RWPE2 (cell line): ENCODE measurements at places on chromosomes 3 and 15.

DNA sequence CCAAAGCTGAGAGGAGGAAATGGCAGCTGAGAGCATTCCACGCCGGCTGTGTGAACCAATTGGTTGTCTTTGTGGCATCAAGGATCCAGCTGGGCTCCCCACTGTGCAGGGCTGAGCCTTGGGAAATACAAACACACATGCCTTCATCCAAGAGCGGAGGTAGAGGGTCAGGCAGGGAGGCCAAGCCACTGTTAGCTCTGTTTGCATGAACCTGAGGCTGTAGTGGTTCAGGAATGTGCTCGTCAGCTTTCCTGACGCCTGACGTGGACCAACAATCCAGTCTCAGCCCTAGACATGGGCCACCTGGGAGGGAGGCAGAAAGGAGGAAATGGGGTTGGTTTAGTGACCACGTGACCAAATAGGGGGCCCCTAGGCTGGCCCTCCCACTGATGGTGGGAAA is 276.9 kb downstream of the TLE3 start:
- H3K4me3 ChIP-seq = no peak overlapping the region
- peaks cover 34% of the 10 kb centered on the region for H3K27me3 ChIP-seq
- H3K36me3 ChIP-seq = no peaks in the 10 kb centered on the region
- DNase-seq = no peak
- H3K27ac ChIP-seq = no peak overlapping the region
- H3K4me1 ChIP-seq = no peaks in the 10 kb centered on the region

DNA sequence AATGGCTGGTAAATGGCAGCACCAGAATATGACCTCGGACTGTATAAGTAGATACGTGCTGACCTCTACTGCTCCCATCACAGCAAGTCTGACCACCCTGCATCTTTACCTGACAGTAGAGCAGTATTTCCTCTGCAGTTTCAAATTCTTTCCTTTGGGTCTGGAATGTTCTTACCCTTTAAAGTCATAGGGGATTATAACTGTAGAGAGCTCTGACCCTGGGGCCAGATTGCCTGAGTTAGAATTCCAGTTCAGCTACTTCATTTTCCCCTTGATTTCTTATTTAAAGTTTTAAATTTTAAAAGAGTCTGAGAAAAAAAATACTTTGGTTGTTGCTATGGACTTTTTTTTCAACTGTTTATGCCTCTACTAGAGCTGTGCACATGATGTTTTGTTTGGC is 237.7 kb downstream of the NR1D2 start:
- H3K27ac ChIP-seq = no peak overlapping the region
- no peaks in the 10 kb centered on the region for H3K4me1 ChIP-seq
- no peak for DNase-seq
- H3K4me3 ChIP-seq = no peak overlapping the region
- H3K27me3 ChIP-seq = no peaks in the 10 kb centered on the region
- no peaks in the 10 kb centered on the region for H3K36me3 ChIP-seq

GRCh38 chr3:177833332-177833731 is 636.0 kb upstream of the TBL1XR1 start:
- no peak overlapping the region for H3K27ac ChIP-seq
- H3K36me3 ChIP-seq = no peaks in the 10 kb centered on the region
- H3K4me3 ChIP-seq = no peak overlapping the region
- H3K4me1 ChIP-seq = peaks cover 34% of the 10 kb centered on the region
- no peaks in the 10 kb centered on the region for H3K27me3 ChIP-seq

- DNase-seq = no peak
- H3K36me3 ChIP-seq = no peaks in the 10 kb centered on the region
- H3K4me1 ChIP-seq = no peaks in the 10 kb centered on the region
- no peak overlapping the region for H3K4me3 ChIP-seq
- H3K27me3 ChIP-seq = no peaks in the 10 kb centered on the region
- H3K27ac ChIP-seq = no peak overlapping the region
Observed at GRCh38 chr3:177960014-177960413, 576.2 kb upstream of the KCNMB2 start.

- H3K27ac ChIP-seq = no peak overlapping the region
- H3K4me3 ChIP-seq = no peak overlapping the region
- no peak for DNase-seq
- H3K36me3 ChIP-seq = no peaks in the 10 kb centered on the region
- H3K4me1 ChIP-seq = no peaks in the 10 kb centered on the region
Observed at GRCh38 chr3:160486459-160486869, 36.9 kb upstream of the TRIM59 start.

GRCh38 chr3:44584646-44585501 is at the start of gene ZNF660:
ZNF660 (plus strand) TSS chr3:44584964; CDS start chr3:44594194, 9,230 bp downstream.
- no peaks in the 10 kb centered on the region for H3K27me3 ChIP-seq
- no peak within 1 kb of the TSS for H3K27ac ChIP-seq
